Liver (tissue), 10 donors: ENCODE measurements at places on chromosomes 7 and 10. TPM values are rescaled to one million over a fixed set of nuclear protein-coding genes. Genes with fewer than 3 reads are reported as not detected.

GRCh38 chr7:28666154-28666553, 253.8 kb downstream of the CREB5 start:
- DNase-seq, result no peak

GRCh38 chr10:13420532-13421307, 72.6 kb upstream of the SEPHS1 start:
- DNase-seq, result no peak

GRCh38 chr7:24781106-24781505, 23.8 kb upstream of the GSDME start:
- DNase-seq, result no peak

The SYNPO2L gene
- not detected for total RNA-seq
